HT1080 (cell line): ENCODE measurements at places on chromosomes 3 and 15.
A peak's percentile ranks its signal among the peaks of the same experiment; 100 is the strongest.

DNA sequence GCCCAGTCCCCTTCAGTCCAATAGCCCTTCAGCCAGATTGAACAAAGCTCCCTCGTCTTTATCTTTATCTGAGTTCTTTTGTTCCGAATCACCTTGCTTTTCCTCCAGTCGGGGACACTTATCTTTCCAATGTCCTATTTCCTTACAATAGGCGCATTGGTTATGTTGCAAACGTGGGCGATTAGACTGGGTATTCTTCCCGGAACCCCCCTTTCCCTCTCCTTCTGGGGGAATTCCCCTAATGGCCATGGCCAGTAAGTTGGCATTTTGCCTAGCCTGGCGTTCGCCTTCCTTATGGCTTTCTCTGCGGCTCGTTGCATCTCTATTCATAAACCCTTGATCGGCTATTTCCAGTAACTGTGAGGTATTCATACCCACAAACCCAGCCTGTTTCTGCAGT lies 82.2 kb upstream of the VEPH1 start:
- DNase-seq: no peak

DNA sequence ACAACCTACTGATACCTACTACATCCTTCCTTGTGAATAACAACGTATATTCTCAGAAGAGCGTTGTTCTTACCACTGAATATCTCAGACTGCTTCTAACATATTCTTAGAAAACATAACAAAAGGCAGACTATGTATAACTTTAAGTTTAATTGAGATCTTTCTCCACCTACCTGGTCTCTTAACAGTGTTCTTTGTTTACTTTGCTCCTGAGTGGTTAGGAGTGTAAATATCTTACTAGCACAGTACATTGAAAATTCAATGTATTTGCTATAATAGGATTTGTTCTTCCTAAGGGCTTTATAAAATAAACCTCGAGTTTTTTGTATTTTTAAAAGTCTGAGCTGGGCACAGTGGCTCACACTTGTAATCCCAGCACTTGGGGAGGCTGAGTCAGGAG lies 7.9 kb upstream of the BLM start:
- no peak for DNase-seq

- no peak for DNase-seq
Observed at GRCh38 chr15:58923284-58923683, 10.2 kb downstream of the SLTM start.

DNA sequence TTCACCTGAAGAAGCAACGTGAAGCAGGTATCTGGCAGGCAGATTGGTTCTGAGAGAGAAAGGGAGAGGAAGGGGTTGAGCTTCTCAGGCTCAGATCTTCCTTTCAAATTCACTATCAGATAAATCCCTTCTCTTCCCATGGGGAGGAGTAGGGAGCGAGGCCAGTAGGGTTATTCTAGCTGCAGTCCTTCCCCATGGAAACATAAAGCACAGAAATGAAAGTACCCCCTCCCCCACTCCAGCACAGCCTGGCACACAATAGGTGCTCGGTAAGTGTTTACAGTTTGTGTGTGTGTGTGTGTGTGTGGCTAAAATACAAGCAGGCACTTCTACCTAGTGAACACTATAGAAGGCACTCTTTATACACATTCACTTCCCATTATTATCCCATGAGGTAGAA lies 20.8 kb upstream of the VPS8 start:
- DNase-seq: no peak

GRCh38 chr3:14206548-14207177 lies 28.0 kb downstream of the LSM3 start:
- no peak for DNase-seq

DNA sequence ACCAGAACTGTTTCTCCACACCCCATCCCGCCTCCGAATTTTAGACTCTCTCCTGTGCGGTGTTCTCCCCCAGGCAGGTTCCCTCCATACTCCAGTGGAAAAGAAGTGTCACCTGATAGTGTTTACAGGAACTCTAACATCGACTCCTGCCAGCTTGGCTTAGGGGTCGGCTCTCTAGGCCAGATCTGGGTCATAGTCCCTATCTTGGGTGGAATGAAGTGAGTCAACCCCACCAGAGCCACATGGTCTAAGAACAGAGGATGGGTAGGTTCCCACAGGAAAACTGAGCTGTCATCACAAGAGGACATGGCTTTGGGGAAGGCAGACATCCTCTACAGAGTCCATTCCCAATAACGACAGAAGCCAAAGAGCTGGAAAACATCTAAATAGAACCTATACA lies 5.9 kb downstream of the BCL2L10 start:
- DNase-seq: no peak

GRCh38 chr15:46127361-46127874 lies 492.6 kb downstream of the SQOR start:
- DNase-seq: peak; percentile 91

DNA sequence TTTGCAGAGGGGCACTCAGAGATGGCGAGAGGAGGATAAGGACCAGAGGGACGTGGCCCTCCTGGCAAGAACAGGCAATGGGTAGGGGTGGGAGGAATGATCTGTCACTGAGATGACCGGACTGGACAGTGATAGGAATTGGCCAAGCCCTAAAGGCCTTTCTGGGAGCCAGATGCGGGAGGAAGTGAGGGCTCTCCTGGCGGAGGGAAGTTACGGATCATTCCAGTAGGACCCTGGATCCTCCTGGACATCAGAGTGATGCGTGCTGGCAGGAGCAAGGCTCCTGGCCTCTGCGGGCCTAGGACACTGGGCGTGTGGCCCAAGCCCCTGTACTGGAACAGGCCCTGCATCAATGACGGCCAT lies 23.4 kb downstream of the KIF7 start:
- DNase-seq: no peak

DNA sequence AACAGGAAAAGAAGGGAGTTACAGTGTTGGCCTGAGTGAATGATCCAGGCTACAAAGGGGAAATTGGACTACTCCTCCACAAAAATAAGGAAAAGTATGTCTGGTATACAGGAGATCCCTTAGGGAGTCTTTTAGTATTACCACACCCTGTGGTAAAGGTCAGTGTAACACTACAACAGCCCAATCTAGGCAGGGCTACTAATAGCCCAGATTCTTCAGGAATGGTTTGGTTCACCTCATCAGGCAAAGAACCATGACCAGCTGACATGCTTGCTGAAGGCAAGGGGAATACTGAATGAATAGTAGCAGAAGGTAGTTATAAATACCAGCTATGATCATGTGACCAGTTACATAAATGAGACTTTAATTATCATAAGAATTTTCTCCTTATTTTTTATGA lies 372.6 kb upstream of the ATP11B start:
- DNase-seq: no peak

DNA sequence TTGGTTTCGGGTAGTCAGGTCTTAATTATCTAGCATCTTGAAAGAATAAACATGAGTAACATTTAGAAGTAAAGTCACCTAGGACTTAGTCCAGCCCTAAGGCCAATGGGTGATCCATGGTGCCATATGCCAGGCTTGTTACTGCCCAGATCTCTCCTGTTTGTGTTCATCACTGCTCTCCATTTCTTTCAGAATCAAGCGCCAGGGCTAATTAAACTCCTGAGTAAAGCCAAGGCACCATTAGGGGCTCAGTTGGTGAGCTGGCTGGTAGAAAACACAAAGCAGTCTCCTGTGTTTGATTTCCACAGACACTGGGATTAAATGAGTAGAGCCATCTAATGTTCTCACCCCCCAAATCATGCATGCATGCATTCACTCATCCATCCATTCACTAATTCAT lies 11.3 kb downstream of the CYP19A1 start:
- DNase-seq: no peak

DNA sequence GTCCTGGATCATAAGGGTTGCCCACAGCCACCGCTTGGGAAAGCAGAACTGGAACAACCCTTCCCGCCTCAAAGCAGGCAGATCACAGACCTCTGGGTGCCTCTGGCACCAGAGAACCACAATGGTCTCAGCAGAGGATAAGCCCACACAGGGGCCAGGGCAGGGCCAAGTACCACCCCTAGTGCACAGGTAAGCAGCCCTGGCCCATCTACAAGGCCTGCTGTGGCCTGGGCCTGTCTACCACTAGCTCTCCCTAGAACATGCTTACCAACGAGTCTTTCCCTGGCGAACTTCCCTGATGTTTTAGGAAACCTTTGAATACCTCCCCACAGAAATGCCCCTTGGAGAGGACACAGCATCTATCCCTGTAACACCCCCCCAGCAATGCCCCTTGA lies 28.3 kb downstream of the TNK2 start:
- DNase-seq: no peak

DNA sequence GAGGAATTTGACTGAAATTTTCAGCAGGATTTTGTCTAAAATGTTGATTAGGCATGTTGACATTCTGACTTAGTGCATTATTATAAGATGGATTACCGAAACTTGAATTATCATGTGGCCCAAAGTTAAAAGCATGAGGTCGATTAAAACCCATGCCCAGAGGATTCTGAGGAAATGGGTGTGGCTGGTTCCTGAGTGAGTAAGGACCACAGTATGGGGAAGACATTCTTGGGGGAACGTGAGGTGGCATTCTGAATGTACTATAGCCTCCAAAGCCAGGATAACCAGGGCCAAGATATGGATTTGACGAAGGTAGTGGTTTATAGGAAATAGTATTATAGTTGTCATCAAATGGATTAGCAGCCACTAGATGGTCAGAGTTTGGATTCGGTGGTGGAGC lies 38.7 kb upstream of the DNAAF4 start:
- peak; percentile 60 for DNase-seq

GRCh38 chr3:133910422-133910821 lies 14.7 kb upstream of the RAB6B start:
- no peak for DNase-seq

DNA sequence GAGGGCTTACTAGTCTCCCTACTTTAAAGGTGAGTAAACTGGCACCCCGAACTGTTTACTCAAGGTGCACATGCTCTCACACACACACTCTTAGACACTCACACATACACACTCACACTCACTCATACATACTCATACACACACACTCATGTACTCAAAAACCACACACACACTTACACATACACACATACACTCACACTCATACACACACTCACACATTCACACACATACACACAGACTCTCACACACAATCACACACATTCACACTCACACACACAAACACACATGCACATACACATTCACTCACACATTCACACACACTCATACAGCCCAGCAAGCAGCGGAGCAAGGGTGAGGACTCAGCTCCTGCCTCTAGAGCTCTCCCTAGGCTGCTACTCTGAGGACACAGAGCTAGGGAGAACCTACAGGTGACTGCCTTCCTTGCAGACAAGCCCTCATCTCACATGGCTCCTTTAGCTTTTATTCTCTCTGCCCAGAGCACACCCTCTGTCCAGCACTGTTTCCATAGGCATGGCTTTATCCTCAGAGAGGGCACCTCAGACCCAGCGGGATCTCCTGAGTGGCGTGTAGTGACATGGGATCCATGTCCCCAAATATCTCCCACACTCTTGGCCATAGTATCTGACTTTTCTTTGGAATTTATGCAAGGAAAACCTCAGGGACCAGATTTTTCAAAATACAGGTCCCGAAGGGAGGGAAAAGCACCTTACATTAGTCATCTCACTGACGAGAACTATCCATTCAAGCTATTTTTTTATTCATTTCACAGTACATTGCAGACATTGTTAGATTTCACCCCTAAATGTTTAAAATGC lies 26.2 kb upstream of the ATG7 start:
- DNase-seq: peak; percentile 59
